T-helper 9 cell (primary cell): ENCODE measurements at places on chromosomes 3 and 15.

DNA sequence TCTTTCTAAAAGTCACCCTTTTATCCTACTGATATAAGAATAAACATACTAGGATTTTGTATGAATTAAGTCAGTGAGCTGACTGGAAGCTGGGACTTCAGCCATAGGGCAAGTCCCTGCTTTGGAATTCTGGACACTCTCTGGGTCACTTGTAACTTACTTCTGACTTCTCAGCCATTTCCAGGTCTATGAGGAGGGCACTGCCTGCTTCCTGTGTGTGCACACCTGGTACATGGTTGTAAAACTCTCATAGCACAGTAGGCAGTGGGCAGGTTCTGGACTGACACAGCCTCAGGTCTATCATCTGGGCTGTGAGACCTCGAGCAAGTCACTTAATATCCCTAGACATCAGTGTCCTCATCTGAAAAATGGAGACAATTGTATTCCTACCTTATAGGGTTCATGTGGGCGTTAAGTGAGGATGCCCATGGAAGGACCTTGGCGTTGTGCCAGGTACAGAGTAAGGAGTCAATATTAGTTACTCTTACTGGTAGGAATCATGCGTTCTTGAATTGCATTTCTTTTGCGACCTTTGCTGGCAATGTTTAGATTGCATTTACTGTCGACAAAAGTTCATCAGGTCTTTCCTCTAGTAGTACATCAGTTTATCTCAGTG lies 27.5 kb upstream of the TGM5 start:
- DNase-seq: no peak

- no peak for DNase-seq
These were observed 277.9 kb downstream of the PTPRG start for GRCh38 chr3:61839256-61839655.

DNA sequence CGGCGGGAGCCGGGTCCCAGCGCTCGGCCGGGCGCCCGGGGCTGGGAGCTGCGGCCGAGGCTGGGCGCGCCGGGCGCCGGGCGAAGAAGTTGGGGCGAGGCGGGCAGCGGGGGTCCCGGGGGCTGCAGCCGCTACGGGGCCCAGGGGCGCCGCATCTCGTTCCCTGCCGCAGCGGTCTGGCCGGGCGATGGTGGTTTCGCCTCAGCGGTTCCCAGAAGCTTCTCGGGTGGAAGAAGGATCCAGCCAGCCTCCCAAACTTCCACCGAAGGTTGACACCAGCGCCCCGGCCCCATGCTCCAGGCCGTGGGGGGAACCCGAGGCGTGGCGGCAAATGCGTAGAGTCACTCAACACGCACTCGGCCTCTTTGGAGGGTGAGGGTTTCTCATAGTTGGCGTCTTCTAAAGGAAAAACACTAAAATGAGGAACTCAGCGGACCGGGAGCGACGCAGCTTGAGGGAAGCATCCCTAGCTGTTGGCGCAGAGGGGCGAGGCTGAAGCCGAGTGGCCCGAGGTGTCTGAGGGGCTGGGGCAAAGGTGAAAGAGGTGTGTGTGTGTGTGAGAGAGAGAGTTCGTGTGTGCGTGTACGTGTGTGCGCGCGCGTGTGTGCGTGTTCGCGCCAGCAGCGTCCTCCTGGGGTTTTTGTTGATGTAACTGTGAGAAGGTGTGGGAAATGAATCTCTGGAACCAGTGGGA lies 940 bp downstream of the BOC start:
- DNase-seq: no peak

DNA sequence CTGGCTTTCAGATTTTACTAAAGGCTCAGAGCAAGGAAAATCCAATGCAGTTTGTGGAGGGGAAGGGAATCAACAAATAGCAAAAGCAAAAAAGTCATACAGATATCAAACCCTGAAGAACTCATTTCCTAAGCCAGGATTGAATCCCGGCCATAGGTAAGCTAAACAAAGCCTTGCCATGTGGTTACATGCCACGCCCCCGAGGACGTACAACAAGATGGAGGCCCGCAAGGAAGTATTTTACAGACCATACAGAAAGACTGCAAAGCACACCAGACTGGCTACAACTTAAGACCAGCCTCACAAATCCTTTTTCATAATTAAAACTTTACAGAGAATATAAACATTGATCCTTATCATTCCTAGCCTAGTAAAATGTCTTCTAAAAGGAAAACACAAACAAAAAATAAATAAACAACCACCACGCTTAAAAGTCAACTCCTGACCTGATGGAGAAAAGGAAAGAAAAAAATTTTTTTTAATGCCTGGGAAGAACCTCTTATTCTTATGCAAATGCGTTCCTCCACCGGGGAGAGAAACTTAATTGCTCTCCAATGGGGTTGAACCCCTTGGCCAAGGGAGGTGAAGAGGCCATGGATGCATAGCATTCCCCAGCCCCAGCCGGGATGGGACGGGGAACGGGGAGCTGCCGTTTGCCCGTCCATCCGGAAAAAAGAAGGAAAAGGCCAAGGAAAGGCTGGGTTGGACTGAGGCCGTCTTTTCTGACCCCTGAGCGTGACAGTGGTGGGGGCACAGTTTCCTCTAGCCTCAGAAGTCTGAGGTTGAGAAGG lies 39.3 kb downstream of the IL1RAP start:
- no peak for DNase-seq

GRCh38 chr3:49346797-49347251 lies 7.0 kb upstream of the USP4 start:
- DNase-seq: no peak

DNA sequence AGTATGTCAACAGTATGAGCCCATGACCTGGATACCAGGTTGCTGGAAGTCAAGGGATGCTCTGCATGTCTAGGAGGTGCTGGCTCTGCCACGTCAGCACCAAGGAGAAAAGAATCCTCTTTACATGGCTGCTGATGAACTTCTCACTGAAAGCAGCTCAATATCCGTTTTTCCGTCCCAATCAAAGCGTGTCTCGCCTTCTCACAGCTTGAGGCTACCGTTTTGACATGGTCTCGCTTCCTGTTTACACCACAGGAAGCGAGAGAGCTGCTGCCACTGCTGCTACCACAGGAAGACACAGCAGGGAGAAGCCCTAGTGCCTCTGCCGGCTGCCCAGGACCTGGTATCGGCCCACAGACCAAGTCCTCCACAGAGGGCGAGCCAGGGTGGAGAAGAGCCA lies 27.3 kb downstream of the STARD5 start:
- peak; percentile 52 for DNase-seq

- DNase-seq: no peak
These were observed 5.2 kb downstream of the SPTSSB start for GRCh38 chr3:161366094-161366493.

- DNase-seq: no peak
These were observed 39.3 kb downstream of the SRP14 start for GRCh38 chr15:39999538-40000200.

GRCh38 chr3:24270204-24270691 lies 224.4 kb downstream of the THRB start:
- no peak for DNase-seq

DNA sequence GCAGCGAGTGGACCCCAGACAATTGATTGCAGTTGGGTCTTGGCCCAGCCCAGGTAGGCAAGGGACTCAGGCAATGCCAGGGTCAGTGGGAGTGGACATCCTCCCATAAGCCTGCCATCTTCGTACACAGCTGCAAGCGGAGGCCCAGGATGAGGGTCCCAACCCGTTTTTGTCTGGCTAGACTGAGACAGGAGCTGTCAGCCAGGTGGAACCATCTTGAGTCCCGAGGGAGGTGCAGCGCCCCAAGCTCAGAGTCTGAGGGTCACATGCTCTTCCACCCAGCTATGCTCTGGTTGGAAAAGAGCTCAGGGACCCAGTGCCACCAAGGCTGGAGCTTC lies 22.6 kb upstream of the IP6K2 start:
- no peak for DNase-seq

- DNase-seq: no peak
These were observed 156.9 kb downstream of the ATP8B4 start for GRCh38 chr15:49962044-49962602.

- DNase-seq: no peak
These were observed 24.7 kb downstream of the RASGRF1 start for GRCh38 chr15:79065706-79066376.

DNA sequence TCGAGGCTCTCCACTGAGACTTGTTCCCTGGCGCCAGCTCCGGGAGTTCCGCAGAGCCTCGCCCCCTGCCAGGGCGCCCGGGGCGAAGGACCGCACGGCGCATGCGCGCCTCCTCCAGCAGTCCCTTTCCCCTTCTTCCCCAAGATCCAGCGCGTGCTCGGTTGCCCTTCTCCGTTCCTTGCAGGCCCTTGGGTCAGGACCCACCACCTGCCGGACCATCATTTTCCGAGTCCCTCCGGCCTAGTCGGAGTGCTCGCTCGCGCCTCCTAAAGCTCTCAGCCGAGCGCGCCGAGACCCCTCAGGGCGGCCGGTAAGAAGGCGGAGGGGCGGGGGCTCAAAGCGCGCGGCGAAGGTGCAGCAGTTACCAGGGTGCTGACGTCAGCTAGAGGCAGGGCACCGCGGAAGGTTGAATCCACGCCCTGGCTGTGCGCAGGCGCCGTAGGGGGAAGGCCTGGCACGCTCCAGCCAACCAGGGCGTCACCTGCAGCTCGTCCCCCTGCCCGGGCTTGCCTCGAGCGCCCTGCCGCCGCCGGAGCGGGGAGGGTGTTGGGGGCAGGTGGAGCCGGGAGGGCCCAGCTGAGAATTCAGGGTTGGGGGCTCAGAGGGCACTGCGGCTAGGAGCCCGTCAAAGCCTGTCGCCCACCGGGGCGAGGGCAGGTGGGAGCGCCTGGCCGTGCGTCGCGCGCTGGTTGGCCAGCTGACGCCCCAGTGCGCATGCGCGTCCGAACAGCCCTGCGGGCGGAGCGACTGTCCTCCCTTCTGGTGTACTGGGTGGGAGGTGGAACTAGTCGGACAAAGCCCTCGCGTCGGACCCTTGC lies at the start of gene TCAIM:
TCAIM (plus strand) TSS at position 757 of the 818 bp plus-strand sequence. CDS start 16,017 bp downstream, outside the sequence.
- DNase-seq: peak; percentile 97
